Cardiac muscle cell (in vitro differentiated cells and primary cell): ENCODE measurements at places on chromosomes 12 and 14. TPM values are rescaled to one million over a fixed set of nuclear protein-coding genes. Genes with fewer than 3 reads are reported as not detected.

Gene CLEC7A
- total RNA-seq = not detected in 2 replicates

Gene B3GNT4
- total RNA-seq = 0.12 and 0.67 TPM in 2 replicates

Gene SCN8A
- total RNA-seq = 3.7 and 3.9 TPM in 2 replicates

Gene PRORP
- 29.3 and 40.5 TPM in 2 replicates for total RNA-seq
